ENCODE measurements at places on chromosomes 2 and 18.

DNA sequence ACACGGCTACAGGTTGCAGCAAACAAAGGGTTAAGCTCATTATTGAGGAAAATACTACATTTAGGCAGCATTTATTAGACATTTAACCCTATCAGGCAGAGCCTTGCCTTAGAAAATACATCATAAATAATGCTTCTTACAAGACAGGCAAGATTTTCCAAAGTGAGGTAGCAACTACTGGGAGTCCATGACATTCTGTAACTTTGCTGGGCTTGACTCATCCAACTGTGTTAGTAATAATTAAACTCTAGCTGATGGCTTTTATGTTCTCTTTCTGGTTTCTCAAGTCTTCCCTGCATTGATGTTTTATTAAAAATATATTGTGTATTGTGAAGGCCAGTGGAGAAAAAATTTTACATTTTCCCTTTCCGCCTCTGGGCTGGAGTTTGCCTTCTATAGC, 291.3 kb downstream of the AFF3 start:
- DNase-seq = no peak

DNA sequence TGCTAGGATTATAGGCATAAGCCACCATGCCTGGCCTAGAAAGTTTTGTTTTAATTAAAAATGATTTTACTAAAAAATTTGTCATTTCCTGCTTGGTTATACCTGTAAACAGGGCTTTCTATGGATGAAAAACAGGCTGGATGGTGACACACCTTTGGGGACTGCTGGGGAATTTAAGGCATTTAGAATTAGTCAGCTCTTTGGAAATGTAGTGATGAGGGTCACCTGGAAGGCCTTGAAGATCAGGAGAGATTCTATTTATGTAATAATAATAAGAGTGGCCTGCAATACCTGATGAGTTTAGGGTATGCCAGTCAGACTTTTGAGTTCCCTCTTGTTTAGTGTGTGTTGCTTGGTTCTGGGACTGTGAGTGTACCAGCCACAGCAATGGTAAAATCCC, 51.1 kb downstream of the RALBP1 start:
- no peak for DNase-seq

DNA sequence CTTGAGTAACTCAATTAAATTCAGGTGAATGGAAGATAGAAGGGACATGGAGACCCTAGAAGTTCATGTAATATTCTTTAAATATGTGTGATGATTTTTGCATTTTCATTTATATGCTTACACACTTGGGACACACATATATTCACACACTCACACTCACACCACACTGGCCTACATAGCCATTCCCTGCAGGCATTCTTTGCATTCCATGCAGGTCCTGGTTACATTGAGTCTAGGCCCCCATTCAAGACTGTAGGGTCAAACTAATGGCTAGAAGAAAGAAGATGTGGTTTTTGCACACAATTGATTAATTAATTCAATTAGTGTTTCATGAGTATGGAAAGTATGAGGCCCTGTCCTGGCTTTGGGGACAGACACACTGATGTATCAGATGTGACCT, 249.4 kb downstream of the HNMT start:
- no peak for DNase-seq

DNA sequence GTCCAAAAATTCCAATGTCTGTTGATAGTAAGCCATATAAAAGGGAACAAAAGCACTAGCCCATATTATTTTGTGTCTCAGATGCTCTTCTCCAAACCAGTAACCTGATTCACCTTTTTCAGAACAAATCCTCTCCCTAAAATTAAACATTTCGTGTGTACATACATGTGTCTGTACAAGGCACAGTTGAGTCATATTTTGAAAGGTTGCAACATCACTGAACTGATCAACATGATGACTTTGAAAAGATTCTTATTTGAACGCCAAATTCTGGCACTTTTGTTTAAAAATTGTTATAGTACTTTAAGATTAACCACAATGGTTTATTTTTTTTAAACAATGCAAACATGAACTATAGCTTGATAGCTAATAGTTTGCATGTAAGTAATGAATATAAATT, 102.5 kb downstream of the RIT2 start:
- DNase-seq = no peak

DNA sequence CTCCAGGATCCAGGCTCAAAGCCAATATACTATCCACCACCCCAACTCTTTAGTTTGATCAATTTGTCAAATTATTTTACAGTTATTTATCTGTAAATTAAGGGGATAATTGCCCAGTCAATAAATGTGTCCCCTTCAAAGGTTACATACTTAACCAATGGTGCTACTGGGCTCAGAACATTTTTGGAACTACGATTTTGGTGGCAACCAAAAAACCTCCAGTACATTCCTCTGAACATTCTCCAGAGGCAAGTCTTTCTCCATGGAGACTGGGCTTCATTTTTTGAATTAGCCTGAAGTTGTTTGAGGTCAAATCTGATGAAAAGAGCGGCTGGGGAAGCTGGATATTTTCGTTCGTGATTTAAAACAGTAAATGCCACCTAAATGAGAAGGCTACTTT, 1.7 kb upstream of the CLUL1 start:
- DNase-seq = no peak

GRCh38 chr18:58562999-58563667, 65.8 kb downstream of the ALPK2 start:
- DNase-seq = no peak

DNA sequence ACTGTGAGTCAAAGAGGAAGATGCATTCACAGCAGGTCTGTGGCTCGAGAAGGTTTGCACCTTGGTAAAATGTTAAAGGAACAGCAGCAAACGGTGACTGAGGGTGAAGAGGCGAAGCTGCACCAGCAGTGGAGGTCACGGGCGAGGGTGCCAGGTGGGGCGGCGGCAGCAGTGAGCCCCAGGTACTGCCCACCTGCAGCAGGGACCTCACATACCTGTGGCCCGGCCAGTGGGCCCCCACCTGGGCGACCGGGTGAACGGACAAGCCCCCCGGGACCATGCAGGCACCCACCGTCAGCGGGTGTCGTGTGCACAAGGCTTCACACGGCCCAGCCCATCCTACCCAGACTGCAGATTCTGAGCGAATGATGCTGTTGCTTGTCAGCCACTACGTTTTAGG, 23.6 kb upstream of the KCNG2 start:
- no peak for DNase-seq

DNA sequence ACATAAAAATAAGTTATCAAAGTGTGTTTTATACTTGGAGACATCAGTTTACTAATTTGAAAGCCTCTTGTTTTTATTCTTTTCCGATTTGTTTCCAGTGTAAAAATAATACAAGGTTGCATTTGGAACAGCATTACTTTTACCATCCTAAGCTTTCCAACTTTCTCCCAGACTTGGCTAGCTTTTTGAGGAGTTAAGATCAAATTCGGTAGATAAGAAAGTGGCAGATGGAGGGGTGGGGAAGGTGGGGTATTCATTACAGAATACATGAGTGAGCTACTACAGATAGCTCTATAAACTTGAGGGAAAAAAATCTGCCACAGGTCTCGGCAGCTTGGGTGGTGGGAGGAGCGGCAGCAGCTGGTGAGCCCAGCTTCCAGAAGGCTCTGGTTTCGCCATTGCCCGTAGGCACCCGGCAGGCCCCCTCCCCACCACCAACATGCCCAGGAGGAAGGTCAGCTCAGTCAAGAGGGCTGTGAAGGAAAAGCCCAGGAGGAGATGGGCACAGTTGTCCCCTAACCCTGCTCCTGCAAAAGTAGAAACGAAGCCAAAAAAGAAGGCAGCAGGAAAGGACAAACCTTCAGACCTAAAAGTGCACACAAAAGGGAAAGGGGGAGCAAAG, 18.6 kb upstream of the RMC1 start:
- DNase-seq = no peak

- DNase-seq = no peak
These were observed 32.4 kb downstream of the MOGAT1 start for GRCh38 chr2:222703886-222704285.

- no peak for DNase-seq
These were observed 336.4 kb downstream of the PARD3B start for GRCh38 chr2:204881655-204882054.

- no peak for DNase-seq
These were observed 52.6 kb upstream of the CPO start for GRCh38 chr2:206886696-206887095.

GRCh38 chr18:55283309-55283708, 304.7 kb downstream of the TCF4 start:
- no peak for DNase-seq

GRCh38 chr2:149364839-149365238, 34.5 kb downstream of the LYPD6 start:
- no peak for DNase-seq

- no peak for DNase-seq
These were observed 311.3 kb downstream of the TNS1 start for GRCh38 chr2:217691516-217691915.

DNA sequence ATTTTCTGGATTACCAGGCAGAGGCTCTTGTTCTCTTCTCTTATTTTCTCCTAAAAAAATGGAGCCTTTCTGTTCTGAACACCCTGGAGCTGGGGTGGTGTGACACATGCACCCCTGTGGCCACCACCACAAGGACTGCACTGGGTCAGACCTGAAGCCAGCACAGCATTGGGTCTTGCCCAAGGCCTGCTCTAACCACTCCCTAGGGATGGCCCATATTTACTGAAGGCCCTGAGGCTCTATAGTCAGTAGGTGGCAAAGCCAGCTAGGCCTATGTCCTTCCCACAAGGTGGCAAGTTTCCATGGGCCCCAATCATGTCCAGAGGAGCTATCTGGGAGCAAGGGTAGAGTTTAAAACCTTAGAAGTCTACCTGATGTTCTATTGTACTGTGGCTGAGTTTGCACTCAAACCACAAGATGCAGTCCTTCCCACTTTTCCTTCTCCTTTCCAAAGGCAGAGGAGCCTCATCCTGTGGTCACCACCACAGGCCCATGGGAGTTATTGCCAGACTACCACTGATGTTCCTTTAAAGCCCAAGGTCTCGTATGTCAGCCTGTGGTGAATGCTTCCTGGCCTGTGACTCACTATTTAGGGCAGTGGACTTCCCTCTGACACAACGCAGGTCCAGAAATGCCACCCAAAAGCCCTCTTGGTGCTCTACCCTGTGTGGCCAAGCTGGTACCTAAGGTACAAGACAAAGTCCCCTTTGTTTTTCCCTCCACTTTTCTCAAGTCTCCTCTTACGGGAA, 15.0 kb upstream of the FMNL2 start:
- no peak for DNase-seq

- DNase-seq = no peak
These were observed 114.7 kb downstream of the CPS1 start for GRCh38 chr2:210671065-210671464.

Data from effector CD4-positive, alpha-beta T cell (primary cell).